ENCODE measurements at places on chromosomes 11 and 22.

DNA sequence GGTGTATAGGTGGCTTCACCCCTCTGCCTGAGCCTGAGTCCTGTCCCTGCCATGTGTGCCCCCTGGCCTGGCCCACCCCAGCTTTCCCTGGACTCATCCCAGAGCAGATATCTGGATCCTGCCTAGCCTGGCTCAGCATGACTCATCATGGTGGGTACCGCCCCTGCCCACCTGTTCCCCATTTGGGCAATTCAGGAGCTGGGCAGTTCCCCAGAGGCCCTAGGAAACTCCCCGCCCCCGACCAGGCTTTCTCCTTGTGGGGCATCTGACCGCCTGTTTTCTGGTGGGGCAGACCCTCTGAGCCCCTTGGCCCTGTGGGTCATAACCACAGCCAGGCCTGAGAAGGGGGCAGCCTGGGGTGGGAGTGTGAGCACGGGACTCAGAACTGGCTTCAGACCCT is 4.4 kb downstream of the TSPO start:
- no peak for DNase-seq

GRCh38 chr22:38471237-38471636 is 3.3 kb downstream of the KDELR3 start:
- no peak for DNase-seq

- DNase-seq = no peak
Observed at GRCh38 chr11:23509821-23510220, 649.5 kb upstream of the CCDC179 start.

DNA sequence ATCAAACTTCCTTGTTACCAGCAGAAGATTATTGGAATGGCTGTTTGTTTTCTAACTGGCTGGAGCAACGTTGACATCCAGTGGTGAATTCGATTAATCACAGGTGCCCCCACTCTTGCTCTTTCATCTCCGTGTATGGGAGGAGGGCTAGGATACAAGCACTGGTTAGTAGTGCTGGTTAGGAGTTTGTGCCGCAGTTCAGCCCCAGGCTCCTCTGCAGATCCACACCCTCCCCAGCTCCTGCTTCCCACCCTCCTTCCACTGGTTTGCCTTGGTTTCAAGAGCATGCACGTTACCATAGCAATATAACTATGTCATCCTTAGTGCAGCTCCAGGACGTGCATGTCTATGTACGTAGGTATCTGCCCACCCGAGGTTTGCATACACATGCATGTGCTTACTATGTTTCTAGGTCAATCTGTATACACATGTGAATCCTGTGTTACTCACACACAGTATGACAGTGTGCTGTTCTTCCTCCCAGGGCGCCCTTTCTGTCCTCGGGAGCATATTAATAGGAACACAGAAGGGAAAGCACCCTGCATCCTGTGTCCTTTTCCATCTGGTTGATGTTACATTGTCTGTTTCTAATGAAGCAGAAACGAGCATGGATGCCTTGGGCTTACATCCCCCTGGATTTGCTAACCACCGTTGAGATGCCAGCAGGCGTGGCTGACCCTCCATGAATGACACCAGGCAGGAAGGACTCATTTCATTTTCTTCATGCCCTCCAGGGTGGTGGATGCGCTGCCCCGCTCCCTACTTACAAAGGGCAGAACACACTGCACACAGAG is 539.3 kb downstream of the OPCML start:
- no peak for DNase-seq

GRCh38 chr22:18970176-18970947 is 34.3 kb upstream of the PRODH start:
- DNase-seq = no peak

GRCh38 chr11:15113381-15113780 is 1.3 kb upstream of the INSC start:
- DNase-seq = no peak

GRCh38 chr11:2992997-2993325 is 832 bp upstream of the NAP1L4 start:
- no peak for DNase-seq
